ENCODE measurements at places on chromosomes 5 and 9. TPM values are rescaled to one million over a fixed set of nuclear protein-coding genes. Genes with fewer than 3 reads are reported as not detected.
A peak's percentile ranks its signal among the peaks of the same experiment; 100 is the strongest.

The GLRA1 gene
- not detected for total RNA-seq

The PDZD2 gene
- 1.9 TPM for total RNA-seq

The CARD9 gene
- 0.46 TPM for total RNA-seq

DNA sequence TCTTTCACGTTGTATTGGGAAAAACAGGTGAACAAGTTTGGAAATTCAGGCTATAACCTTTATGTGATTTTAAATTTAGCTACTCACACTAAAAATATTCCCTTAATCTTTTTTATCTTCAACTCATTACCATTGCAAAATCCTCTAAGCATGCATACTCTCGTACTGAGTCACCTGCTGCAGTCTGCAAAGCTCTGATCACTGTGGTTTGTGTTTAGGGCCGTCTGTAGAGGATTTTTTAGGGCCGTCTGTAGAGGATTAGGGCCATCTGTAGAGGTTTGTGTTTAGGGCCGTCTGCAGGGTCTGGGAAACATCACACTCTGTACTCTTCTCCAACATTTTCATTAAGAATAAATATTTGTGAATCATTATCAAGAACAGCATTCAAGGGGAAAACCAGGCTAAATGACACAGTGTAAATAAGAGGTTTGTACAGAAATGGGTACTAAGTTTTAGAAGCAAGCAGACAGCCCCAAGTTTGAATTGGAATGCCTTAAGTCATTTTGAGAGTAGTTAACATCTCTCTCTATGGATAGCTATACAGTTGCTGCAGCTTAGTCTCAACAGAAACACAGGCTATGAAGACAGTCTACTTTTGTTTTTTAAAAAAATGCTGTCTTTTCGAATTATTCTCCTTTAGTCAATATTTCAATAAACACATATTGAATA is 155.0 kb upstream of the TSLP start:
- no peak for DNase-seq

GRCh38 chr9:130912932-130913598 is 16.5 kb upstream of the QRFP start:
- peak; percentile 59 for DNase-seq

GRCh38 chr5:6078881-6079280 is 299.5 kb downstream of the MED10 start:
- no peak for DNase-seq

GRCh38 chr9:127934986-127935385 is 2.7 kb downstream of the DPM2 start:
- DNase-seq, result no peak

DNA sequence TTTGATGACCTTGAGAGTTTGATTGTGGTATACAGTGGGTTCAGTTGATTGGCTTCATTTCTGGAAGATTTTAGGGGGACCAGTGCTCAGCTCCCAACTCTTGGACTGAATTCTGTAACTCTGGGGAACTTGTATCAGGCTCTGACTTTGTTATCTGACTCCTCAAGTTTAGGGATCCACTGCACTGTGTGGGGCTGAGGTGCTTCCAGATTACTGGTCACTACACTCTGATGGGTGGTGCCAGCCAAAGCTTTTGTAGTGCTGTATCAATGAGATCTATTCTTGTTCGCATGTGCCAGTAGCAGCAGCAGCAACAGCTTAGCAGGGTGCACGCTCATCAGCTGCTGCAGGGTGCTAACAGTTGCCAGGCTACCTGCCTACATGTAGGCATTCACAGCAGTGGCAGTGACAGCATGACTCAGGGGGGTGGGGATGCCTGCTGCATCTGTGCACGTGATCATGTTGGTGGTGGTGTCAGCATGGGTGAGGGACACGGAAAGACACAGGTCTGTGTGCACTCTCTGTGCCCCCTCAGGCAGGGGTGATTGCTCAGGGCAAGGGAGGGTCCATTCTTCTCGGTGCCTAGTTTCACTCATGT is 438.8 kb upstream of the SEMA6A start:
- DNase-seq, result no peak

GRCh38 chr5:16595881-16596580 is 20.8 kb downstream of the RETREG1 start:
- DNase-seq, result no peak

GRCh38 chr9:84466580-84467285 is 126.2 kb upstream of the SLC28A3 start:
- DNase-seq, result no peak

DNA sequence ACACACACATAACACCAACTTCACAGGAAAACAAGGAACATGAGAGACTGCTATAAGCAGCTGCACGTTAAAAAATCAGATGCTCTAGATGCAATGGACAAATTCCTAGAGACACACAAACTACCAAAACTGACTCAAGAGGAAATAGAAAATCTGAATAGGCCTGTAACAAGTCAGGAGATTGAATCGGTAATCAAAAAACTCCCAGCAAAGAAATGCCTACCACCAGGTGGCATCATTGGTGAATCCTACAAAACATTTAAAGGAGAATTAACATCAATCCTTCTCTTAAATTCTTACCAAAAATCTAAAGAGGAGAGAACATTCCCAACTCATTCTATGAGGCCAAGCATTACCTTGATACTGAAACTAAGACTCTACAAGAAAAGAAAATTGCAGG is 54.9 kb downstream of the NDST1 start:
- DNase-seq, result peak; percentile 48

- no peak for DNase-seq
Measured at GRCh38 chr5:72749362-72749997, 67.0 kb upstream of the TNPO1 start.

Measured in cardiac muscle cell (in vitro differentiated cells and primary cell).